Left hindlimb (tissue), 1 donor: ENCODE measurements at places on chromosomes 12 and 14.

DNA sequence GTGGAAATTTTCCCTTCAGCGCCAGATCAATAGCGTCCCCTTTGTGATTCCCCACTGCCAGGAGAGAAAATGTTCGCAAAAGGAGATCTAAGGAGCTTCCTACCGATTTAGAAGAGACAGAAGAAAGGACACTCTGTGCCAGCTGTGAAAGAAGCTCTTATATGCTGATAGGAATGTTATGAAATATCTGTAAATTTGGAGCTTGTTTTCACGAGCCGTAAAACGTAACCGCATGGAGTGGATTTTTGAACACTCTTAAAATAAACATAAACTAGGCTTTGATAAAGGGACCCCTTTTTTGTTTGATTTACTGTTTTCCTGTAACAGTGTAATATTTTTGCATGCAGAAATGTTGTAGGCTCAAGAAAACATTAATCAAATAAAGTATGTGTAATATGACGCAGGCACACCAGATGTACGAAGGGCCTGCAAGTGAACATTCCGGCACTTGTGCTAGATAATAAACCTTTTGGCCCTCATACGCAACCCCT is 346.8 kb downstream of the ETNK1 start:
- DNase-seq: no peak

GRCh38 chr14:104519721-104520120 is 59.8 kb upstream of the C14orf180 start:
- DNase-seq: no peak

- DNase-seq: no peak
Observed at GRCh38 chr12:46386360-46386867, 13.8 kb upstream of the SLC38A2 start.

GRCh38 chr14:49306152-49306751 is 279.9 kb downstream of the RPS29 start:
- DNase-seq: no peak

GRCh38 chr12:112901271-112901670 is 5.5 kb upstream of the OAS1 start:
- no peak for DNase-seq

- DNase-seq: no peak
Observed at GRCh38 chr14:69674546-69675244, 63.3 kb downstream of the SUSD6 start.
